Left kidney (tissue), 8 donors: ENCODE measurements at places on chromosomes 3 and 15. TPM values are rescaled to one million over a fixed set of nuclear protein-coding genes. Genes with fewer than 3 reads are reported as not detected.
A peak's percentile ranks its signal among the peaks of the same experiment; 100 is the strongest.

DNA sequence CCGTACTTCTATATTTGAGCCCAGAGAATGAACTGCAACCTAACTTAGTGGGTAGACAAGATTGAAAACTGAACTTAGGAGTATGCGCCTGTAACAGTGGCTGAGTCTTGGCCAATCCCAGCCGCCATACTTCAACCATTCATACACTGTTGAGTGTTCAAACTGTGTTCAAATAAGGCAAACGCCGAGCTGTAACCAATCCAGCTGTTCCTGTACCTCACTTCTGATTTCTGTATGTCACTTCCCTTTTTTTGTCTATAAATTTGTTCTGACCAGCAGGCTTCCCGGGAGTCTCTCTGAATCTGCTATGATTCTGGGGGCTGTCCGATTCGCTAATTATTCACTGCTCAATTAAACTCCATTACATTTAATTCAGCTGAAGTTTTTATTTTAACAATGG is 58.6 kb upstream of the TPM1 start:
- no peak for DNase-seq

The CAND2 gene
- 7.5 TPM for polyA plus RNA-seq

The TEX55 gene
- not detected for polyA plus RNA-seq

GRCh38 chr3:194265505-194265892 is 85.6 kb downstream of the CPN2 start:
- no peak for DNase-seq

- no peak for DNase-seq
These were observed 205.6 kb downstream of the TBC1D2B start for GRCh38 chr15:77871852-77872371.

DNA sequence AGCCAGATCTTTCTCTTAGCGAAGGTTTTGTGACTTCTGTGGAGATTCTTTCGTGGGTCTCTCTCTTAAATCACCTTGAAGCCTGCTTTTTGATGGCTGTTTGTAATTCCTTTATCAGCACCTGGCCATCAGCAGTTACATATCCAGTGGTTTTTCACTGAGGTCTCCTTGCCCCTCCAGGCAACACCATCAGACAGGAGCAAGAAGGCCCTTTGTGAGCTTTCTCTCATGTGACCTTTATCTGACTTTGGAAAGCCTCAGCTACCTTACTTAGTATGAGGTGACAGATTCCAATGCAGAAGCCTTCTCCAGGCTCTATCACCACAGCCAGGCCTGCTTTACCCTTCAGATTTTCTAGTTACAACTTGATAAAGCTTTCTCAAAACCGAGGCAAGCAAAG is 30.0 kb upstream of the P3H2 start:
- no peak for DNase-seq

DNA sequence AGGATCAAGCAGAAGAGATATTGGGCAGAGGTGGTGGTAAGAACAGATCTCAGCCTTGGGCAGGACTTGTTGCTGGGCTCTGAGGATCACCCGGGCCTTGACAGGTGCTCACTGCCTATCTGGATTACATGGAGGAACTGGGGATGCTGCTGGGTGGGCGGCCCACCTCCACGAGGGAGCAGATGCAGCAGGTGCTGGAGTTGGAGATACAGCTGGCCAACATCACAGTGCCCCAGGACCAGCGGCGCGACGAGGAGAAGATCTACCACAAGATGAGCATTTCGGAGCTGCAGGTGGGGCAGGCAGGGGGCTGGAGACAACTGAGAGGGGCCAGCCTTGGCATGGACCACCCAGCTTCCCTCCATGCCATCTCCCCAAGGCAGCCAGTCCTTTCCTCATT is 7.9 kb downstream of the ECE2 start:
- no peak for DNase-seq

DNA sequence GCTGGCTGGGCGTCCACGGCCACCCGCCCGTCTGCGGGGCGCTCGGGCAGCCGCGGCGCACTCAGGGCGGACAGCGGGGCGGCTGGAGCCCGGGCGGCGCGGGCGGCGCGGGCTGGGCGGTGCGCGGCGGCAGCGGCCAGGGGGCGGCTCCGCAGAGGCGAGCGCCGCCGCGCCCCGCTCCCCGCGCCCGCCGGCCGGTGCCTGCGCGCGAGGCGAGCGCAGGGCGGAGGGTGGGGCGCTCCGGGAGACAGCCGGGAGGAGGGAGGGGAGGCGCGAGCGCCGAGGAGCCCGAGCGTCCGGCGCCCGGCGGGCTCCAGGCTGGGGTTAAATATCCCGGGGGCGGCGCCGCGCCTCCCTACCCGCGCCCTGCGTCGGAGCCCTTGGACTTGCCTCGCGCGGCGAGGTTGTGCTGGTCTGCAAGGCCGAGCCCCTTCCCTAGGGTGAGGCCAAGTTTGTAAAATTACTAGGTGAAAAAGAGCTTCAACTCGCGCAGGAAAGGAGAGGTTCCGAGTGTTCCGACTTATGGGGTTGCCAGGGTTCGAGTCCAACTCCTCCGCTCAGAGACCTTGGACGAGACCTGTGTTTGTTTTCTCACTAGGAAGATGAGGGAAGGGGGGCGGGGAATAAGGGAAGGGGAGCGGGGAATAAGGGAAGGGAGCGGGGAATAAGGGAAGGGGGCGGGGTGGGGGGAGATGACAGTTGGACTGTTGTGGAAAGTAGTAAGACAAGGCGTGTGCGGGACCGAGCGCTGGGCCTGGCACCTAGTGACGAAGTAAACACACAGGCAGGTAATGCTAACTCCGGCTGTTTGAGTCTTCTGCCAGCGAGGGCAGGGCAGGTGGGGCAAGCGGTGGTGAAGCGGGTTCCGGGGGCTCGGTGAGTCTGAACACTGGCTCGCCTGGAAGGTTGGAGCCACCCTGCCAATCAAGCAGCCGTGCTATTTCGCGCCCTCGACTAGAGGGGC is at the start of gene TNFAIP8L3:
TNFAIP8L3 (minus strand) TSS at position 301 of the 964 bp plus-strand sequence. CDS start 311 bp downstream, outside the sequence.
- DNase-seq, result peak; percentile 21
